ENCODE measurements at places on chromosomes 13 and 19.

- DNase-seq = no peak
These were observed 21.6 kb downstream of the CPAMD8 start for GRCh38 chr19:17005000-17005399.

GRCh38 chr13:30257468-30258099 lies 49.8 kb downstream of the KATNAL1 start:
- DNase-seq = no peak

GRCh38 chr19:46951171-46951986 lies 68.3 kb upstream of the NPAS1 start:
- no peak for DNase-seq

DNA sequence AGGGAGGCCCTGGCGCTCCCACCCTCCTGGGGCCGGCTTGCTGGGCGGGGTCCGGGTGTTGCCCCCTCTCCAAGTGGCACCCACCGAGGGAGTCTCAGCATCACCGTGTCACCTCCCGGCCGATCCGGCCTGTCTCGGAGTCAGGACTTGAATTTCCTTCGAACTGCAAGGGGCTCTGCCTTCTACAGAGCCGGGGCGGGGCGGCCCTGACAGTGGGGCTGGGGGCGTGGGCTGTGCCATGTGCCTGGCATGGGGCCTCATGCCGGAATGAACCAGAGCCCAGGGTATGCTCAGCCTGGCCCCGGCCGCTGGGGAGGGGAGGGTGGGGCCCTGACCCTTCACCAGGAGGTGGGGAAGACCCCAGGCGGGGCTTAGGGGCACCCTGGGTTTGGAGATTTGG lies 47.0 kb upstream of the TCF3 start:
- DNase-seq = no peak

DNA sequence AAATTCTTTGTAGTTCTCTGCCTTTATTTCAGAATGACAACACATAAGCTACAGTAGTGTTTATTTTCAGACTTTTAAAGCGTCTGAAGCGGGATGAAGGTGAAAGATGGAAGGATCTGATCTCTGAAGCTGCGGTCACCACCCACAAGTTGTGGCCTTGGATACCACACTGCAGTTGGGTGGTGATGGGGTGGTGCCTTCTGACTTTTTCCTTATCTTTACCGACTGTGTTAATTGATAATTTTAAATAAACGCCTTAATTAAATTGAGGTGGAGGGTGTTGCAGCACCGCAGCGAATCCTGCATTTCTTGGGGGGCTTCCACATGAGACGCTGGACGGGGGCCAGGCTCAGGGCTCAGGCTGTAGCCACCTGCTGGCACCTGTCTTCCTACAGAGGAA lies 1.3 kb downstream of the TFDP1 start:
- peak; percentile 17 for DNase-seq

DNA sequence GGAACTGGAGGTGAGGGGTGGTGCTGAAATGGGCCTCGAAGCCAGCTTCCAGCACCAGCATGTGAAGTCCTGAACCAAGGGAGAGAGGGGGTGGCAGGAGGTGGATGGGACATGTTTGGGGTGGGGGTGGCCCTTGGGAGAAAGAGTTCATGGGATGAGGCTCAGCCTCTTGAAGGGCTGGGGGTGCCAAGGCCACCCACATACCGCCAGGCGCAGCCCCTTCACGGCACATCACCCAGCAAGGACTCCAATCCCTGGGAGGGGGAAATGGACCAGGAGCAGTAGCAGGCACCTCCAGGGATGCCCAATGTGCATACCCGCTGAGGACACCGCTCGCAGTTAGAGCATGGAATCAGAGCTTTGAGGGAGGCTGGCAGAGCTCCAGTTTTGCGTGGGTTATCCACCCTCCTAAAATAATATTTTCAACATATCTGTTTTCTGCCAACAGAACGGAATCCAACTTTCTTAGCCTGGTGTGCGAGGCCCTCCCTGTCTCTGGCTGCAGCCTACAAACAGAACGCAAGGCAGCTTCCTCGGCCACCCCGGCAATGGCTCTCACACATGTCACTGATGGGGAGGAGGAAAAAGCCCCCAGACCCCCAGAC lies 140.5 kb upstream of the VSTM2B start:
- DNase-seq = no peak

DNA sequence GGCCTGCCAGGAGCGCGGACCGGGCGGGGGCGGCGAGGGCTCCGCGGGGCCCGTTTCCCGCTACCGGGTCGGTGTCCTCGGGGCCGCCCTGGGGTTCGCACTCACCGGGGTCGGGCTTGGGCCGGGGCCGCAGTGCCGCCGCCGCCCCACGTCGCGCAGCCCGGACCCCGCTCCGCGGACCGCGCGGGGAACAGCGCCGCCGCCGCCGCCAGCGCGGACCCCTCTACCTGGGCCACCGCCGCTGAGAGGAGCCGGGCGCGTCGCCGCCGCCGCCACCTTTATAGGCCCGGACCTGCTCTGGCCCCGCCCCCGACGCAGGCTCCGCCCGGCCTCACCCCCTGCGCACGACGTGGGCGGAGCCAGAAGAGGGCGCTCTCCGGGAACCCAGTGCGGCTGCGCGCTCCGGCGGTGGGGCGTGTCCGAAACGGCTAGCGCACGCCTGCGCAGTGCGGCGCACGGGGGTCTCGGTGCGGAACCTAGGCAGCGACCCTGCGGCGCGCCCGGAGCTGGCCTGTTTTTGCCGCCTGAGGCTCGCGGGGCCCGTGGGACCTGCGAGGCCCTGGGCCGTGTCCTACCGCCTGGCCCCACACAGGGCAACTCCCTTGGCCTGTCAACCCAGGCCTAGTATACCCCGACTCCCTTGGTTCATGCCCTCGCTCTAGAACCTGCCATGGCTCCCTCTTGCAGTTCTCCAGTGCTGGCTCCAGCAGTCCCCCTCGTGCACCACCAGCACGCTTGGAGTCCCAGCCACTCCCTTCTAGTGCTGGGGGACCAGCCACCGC lies at the start of gene MKNK2:
MKNK2 (minus strand) TSS at position 254 of the 782 bp plus-strand sequence. CDS start 393 bp downstream, outside the sequence.
- DNase-seq = peak; percentile 93

DNA sequence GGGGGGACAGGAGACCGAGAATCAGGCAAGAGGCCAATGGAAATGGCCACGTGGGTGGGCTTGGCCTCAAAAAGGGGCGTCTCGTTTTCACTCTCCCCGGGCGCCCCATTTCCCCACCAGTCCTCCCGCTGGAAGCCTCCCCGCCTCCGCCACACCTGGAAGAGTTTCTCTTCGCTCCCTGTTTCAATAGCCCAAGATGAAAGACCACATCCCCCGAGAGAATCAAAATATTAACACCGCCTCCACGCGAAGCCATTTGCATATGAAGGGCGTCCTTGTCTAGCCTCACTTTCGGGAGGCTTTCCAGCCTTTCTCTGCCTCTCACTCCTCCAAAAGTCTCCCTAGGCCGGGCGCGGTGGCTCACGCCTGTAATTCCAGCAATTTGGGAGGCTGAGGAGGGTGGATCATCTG lies 691 bp upstream of the OLFM2 start:
- DNase-seq = no peak

GRCh38 chr13:78309497-78310180 lies 293.7 kb downstream of the POU4F1 start:
- DNase-seq = no peak

DNA sequence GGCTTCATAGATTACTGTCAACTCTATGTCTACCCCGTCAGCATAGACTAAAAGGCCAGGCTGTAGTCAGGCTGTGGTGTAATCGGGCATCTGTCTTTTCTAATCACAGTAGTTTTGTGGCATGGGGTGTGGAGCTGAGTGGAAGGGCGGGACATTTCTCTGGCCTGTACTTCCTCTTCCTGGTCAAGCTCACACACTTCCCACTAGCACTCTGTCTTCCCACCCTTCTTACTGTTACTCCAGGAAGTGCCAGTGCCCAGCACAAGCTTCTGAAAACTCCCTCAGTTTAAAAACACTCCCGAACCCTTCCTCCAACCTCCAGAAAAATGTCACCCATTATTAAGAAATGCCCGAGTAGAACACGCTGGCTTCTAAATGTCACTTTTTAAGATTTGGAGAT lies 229.8 kb downstream of the KLF5 start:
- no peak for DNase-seq

DNA sequence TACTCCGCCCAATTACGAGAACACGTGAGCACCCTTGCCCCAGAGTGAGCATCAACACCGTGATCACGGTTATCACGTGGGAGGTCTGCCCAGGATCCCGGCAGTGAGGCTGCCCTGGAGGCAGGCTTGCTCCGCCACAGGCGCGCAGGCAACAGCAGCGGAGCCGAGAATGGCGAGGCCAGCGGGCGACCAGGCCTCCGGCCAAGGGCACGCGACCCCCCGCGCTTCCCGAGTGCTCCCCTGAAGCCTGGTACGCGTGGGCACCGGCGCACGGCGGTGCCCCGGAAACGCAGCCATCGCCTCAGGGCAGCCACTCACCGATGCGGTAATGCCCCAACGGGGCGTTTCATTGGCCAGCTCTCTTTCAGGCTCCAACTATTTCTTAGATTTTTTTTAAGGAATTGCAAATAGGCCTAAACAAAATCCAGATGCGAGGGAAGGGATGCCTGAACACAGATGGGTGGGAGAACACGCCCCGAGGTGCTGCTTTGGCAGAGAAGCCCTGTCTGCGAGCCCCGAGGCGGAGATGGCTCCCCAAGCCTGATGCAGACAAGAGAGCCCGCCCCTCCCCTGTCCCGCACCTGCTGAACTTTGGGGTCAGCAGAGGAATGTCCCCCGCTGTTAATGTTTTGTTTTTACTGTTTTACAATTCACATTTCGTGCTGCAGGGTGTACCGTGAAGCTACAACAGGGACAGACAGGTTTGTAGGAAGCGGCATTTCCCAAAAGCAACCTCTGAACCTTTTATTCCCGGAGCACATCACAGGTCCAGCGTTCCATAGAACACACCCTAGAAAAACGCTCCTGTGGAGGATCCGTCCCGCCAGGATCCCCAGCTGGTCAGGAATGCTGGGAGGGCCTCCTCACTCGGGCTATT lies 132.7 kb downstream of the ZDHHC20 start:
- peak; percentile 42 for DNase-seq

- no peak for DNase-seq
These were observed 46.9 kb upstream of the UQCRFS1 start for GRCh38 chr19:29259867-29260281.

GRCh38 chr13:112067116-112067741 lies at the start of gene SOX1:
SOX1 (plus strand) TSS chr13:112067149; CDS start chr13:112067659, 510 bp downstream.
- DNase-seq = no peak

DNA sequence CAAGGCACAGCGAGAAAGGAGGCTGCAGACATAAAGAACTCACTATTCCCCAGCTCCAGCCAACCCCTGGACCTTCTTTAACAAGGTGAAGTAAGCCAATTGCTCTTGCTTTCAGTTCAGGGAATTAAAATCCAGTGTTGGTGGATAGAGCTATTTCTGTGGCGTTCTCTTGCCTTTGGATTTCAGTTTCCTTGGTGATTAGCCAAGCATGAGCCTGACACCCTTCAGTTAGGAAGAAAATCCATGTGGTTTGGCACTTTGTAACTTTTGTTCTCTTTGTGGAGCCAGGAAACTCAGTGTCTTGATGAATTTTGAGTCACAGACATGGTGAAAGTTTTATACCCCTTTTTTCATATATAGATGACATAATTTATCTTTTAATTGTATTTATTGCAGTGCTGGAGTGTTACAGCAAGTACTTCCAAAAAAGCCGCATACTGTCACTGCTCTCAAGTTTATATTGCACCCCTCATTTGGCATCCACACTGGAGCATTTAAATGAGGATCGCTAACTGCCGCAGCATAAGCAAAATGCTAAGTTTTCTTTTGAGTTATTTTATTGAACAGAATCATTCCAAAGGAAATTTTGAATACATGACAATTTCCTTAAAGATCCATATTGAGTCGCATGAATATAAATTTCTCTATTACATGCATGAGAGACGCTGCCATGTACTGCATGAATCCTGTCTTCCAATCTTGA lies 406.8 kb downstream of the MYO16 start:
- no peak for DNase-seq

DNA sequence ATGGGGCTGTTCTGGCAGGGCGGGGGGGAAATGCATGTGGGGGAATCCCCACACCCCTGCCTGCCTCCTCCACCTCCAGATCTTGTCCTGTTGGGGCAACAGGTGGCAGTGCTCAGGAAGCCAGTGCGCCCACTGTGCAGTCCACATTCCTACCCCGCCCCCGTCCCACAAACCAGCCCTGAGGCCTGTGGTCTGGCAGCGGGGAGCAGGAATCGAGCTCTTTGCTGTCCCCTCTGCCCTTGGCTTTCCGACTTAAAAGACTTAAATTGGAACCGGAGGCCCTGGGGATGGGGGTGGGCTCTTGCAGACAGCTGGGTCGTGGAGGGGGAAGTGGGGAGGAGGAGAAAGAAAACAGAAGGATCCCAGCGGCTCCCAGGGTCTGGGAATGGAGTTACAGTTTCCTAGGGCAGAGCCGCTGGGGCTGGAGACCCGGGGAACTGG lies 4.3 kb downstream of the NANOS3 start:
- DNase-seq = peak; percentile 45

- DNase-seq = no peak
These were observed 422.2 kb downstream of the KLF5 start for GRCh38 chr13:73480779-73481559.

- no peak for DNase-seq
These were observed 18.8 kb downstream of the KL start for GRCh38 chr13:33034882-33035520.

DNA sequence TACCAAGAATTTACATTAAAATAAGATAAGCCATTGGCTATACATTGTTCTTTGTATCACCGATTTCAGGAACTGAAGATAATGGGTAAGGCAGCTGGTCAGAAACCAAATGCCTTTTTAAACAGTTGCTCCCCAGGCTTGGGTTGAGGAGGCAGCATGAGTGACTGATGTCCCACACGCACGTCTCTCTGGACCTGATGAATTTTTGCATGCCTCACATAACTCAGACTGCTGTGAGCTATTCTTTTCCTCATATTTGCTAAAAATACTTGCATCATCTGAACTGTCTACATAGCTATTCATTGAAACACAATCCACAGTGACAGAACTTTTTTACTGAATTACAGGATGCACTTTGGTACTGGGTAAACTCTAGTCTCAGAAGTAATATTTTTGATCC lies 123.6 kb upstream of the MAB21L1 start:
- no peak for DNase-seq

- DNase-seq = no peak
These were observed 23.8 kb downstream of the ONECUT3 start for GRCh38 chr19:1777149-1777548.

- DNase-seq = peak; percentile 25
These were observed 4.5 kb downstream of the ADGRE1 start for GRCh38 chr19:6891761-6892385.

- DNase-seq = peak; percentile 68
These were observed 69.6 kb downstream of the ARHGEF7 start for GRCh38 chr13:111184458-111185401.

DNA sequence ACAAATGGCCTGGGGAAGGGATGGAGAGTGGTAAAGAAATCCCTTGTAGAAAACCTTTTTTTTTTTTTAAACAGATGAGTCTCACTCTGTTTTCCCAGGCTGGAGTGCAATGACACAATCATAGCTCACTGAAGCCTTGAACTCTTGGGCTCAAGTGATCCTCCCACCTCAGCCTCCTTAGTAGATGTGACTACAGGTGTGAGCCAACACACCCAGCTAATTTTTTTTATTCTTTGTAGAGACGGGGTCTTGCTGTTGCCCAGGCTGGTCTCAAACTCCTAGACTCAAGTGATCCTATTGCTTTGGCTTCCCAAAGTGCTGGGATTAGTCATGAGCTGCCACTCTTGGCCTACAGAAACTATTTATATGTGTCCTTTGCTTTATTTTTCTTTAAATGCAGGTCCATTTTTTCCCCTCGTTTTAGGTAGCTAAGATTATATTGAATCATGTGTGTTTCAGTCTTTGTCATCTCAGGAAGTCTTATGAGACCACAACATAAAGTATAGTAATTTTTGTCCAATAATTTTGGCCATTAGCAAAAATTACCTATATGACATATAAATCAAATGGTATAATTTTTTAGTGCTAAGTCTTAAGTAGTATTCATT lies 10.5 kb downstream of the LPAR6 start:
- DNase-seq = no peak

GRCh38 chr13:110913322-110914080 lies 1.4 kb downstream of the ANKRD10 start:
- DNase-seq = peak; percentile 47

Data from activated naive CD4-positive, alpha-beta T cell treated with anti-CD3 and anti-CD28 coated beads, Interleukin-2, amount 10 ng/mL, durations not matched to agents 7 days and 5 days (primary cell).